Activated T-cell treated with anti-CD3 and anti-CD28 coated beads, Interleukin-2, amount 50 U/mL, for 4 hours (primary cell): ENCODE measurements at places on chromosomes 1 and 21.

DNA sequence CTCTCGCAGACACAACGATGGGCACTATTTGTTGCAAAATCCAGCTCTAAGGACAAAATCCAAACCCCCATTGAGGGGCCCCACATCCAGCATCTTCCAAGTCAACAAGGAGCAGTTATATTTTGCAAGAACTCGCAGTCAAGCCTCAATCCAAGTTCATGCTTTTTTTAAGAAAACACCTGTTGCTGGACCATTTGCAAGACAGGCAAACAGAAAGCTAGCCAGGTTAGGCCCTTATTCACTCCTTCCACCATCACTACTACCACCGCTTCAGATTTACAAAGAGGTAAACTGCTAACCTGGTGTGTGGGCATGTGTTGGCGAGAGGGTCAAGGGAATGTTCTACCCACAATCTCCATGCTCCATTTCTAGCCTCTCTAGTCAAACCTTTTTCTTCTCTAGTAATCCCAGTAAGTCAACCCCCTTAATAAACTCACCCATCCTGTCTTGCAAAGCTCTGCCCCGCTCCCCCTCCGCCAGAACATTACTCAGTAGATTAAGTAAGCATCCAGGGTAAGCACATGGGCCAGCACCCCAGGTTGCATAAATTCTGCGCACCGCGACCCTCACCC lies 703 bp downstream of the ERI3 start:
- DNase-seq: no peak

DNA sequence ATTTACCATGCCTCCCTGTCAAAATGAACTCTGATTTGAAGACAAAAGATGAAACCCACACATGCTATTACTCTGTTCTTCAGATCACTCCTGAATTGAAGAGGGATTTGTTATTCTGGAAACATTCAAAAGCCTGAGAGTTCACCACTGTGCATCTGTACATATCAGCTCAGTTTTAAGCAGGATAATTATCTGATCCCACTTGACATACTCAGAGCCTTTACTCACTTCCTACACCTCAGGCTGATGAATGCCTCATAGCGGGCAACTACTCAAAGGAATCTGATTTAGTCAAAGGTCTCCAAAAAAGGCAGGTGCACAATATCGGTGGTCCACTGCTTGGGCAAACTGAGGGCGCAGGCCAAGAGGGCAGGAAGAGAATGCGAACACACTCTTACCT lies 47.5 kb upstream of the LPAR3 start:
- no peak for DNase-seq

DNA sequence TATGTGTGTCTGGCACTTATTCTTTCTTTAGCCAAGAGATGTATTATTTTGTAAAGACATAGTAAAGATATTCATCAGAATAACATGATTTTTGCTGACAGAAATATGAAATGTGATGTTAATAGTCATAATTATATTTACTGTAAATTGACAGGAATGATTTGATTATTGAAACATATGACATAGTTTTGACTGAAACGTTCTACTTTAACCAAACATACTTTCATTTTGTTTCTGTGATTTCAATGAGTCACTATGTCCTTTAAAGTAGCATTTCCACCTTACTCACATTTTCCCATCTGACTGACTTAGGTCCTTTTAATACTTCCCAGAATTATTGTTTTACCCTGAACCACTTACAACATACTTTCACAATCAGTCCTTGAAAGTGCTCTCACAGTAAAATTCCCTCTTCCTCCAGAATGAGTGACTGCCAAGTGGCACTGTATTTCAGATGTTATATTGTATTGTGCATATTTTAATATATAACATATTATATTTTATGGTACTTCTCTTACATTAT lies 437.9 kb downstream of the NCAM2 start:
- DNase-seq: no peak

DNA sequence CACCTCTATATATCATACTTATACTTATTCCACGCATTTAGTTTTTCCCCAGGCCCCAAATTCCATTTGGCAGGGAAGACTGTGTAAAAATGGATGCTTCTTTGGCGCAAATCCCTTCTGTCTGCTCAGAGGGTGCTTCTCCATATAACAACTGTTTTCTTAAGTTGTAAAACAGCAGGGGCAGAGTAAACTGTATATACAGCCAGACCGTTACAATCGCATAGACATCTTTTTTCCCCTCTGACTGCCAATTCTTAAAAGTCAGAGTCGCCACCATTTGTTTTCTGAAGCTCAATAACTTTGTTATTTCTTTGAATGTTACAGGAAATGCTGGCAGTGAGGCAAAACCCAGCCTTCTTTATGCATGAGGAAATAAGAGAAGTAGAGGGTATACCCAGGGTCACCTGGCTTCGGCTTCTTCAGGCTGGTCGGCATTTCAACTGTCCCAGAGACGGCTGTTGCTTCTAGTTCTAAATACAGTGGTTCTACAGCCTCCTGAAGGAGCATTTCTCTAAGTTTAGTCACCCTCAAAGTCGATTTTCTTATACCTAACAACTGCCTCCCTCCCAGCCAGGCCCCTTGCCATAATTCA lies 188.4 kb downstream of the CLIC6 start:
- no peak for DNase-seq

DNA sequence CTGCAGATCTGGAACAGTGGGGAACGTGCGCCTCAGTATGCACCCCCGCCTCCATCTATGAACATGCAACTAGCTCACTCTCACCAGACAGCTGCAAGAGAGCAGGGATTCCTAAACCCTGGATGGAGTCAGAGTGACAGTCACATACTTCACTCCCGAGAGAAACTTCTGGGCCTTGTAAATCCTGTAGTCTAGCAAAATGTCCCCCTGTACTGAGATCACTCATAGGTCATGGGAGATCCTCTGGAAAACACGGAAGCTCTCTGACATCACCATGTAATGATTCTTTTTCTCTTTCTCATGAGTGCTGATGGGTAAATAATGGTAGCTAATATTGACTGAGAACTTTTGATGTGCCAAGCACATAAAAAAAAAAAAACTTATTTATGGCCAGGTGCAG lies 23.4 kb upstream of the TARDBP start:
- DNase-seq: no peak
